NCI-H69 (cell line): ENCODE measurements at places on chromosomes 3 and 15.
A peak's percentile ranks its signal among the peaks of the same experiment; 100 is the strongest.

GRCh38 chr15:60264566-60264965 lies 133.2 kb downstream of the ANXA2 start:
- no peak for DNase-seq

GRCh38 chr15:28165791-28166190 lies 66.7 kb upstream of the OCA2 start:
- DNase-seq, result no peak

GRCh38 chr3:66418475-66418931 lies 82.3 kb downstream of the LRIG1 start:
- DNase-seq, result no peak

DNA sequence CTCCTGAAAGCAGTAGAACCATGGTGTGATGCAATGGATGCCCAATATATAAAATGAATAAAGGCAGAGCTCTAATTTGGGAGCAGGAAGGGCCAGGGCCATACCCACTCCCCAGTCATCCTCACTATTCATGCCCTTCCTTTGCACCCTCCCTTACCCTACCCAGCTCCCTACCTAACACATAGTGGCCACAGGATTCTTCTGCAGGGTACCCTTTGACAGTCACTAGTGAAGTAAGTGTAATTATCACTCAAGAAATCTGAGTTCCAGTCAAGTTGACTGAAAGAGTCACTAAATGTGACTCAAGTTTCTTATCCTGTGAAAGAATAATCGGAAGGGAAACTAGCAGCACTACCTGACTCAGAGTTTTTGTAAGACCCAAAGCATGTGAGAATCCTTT lies 69.2 kb downstream of the RASA2 start:
- DNase-seq, result no peak

- DNase-seq, result no peak
Observed at GRCh38 chr3:18546632-18547031, 121.5 kb upstream of the SATB1 start.

GRCh38 chr15:37819191-37819590 lies 115.2 kb upstream of the TMCO5A start:
- no peak for DNase-seq

DNA sequence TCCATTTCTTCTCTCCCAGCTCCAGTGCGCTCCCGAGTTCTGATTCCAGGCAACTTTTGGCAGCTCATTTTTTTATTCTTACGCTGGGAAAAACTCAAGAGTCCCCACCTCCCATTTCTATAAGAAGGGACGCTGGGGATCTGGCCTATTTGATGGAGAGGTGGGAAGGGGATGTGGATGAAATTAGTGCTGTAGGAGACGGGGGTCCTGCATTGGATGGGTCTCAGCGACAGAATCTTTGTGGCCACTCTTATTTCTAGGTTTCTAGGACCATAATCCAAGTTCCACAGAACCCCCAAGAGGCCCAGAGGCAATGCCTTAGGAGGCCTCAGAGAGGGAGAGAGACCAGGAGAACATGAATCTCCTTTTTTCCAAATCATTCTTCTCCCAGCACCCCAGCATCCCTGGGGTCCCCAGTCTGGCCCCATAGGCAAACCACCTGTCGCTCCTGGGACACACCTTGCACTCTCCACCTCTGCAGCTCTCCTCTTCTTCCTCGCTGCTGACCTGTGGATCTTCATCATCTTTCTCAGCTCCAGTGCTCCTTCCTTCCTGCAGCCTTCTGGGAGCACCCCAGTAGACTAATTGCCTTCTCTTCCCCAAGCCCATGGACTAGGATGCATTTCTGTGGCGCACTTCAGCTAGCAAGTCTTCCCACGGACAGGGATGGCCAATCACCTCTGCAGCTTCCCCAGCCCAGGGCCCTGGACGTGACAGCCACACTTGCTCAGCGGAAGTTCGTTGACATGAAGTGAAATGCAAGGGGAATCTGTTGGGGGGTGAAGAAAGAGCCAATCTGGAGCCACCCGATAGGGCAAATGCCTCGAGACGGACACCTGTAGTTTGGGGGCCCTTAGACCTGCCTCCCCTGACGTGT lies 100.1 kb upstream of the ALDH1A3 start:
- DNase-seq, result no peak

DNA sequence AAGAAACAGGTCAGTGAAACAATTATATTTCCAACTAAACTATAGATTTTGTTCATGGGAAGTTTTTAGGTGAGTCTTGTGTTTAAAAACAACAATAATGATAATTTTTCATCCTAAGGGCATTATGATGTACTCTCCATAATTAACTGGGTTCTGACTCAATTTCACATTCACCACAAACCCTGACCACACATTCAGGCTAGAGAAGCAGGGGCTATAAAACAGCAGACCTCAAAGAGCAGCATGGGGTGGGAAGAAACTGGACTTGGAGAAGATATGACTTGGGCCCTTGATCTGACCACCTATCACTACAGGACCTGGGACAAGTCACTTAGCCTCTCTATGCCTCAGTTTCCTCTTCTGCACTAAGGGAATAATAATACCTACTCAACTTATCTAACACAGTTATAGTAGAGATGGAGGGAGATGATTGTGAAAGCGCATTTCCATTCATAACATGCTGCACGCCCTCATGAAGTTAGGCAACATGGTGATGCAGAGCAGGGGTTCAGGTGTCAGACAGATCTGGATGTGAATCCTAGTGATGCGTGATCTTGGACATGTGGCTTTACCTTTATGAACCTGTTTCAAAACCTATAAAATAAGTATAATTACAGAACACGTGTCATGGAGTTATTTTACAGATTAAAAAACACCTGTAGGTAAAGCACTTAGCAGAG lies 63.0 kb upstream of the ACP3 start:
- DNase-seq, result no peak

- DNase-seq, result no peak
Observed at GRCh38 chr3:197222937-197223370, 75.5 kb downstream of the DLG1 start.

DNA sequence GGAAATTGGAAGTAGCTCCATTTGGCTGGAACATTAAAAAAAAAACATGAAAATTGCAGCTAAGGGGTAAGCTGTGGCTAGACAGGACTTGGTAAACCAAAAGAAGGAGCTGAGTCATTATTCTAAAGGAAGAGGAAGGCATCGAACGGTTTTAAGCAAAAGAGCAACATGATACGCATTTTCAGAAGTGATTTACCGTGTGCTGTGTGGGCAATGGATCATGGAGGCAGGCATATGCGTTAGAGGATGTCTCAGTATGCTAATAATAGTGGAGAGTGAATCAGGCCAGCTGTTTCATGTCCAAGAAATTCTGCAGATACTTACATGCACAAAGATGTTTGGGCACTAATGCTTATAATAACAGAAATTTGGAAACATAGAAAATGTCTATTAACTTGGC lies 409.1 kb upstream of the ATP11B start:
- peak; percentile 43 for DNase-seq

DNA sequence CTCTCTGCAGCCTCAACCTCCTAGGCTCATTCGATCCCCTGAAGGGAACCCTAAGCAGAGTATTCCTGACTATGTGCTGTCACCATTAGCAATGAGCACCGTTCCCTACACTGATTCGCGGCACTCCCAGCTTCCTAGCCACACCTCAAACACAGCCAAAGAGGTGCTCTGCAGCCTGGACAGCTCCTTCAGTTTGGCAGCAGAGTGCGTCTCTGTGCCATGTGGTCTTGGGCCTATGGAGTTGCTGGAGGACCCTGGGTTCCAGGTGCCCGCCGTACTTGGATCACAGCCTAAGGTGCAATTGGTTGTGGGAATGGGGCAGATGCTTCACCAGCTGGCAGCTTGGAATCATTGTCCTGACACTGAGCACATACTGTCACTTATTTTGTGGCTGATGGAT lies 17.3 kb upstream of the IL12A start:
- no peak for DNase-seq

- DNase-seq, result no peak
Observed at GRCh38 chr15:60221356-60221755, 176.4 kb downstream of the ANXA2 start.

DNA sequence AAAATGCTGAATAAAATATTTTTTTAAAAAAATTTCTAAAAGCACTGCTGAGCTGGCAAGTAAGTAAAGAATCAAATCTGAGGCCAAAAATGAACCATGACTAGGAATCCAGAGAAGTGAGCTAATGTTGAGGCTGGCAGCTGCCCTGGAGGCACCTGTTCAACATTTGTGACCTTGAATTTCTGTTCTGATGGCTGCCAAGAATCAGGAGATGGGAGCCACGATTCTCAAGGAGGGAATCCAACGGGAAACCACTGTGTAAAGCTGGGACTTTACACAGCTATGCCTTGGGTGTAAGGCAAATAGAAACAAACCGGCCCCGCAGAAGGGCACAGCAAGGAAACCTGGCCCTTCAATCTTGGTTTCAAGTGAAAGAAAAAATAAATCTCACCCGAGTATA lies 22.7 kb downstream of the HEG1 start:
- DNase-seq, result no peak

GRCh38 chr3:159857840-159858239 lies 130.8 kb upstream of the IL12A start:
- DNase-seq, result no peak

DNA sequence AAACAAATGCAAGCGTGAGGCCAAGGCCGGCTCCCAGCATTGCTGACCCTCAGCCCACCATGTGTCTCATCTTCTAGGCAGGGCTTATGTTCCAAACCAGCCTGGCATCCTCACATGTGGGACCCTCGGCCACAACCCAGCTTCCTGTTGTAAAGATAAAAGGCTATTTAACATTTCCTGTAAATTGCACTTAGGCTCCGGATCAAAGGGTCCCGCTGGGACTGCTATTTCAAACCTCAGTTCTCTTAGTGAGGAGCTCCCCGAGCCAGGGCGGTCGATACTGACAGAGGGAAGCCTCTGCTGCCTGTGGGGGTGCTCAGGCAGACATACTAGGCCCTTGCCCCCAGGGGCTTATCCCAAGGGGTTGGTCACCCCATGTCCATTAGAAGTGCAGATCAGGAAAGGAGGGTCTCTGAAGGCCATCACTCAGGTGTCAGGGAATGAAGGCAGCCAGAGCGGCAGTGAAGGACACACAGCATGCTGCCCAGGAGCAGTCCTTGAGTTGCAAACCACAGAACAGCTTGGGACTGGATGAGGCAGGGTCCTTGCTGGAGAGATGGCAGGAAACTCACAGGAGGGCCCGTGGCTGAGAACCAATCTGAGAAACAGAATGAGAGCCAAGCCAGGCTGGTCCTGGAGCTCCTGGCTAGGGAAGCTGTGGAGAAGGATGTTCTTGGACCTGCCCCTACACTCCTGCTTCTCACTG lies 239.9 kb downstream of the TLE3 start:
- no peak for DNase-seq

DNA sequence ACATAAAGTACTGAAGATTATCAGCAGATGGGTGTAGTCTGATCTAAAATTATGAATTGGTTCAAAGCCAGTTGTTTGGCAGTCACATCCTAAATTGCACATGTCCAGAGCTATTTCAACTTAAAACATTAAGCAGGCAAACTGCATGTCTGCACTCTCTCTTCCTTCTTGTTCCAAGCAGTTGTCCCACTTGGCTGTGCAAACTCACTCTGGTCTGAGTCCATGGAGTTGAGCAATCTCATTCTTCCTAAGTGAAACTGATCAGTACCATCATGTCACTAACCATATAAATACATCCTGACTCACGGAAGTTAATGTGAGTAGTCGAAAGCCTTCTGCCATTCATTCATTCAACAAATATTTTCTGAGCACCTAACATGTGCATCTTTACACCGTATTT lies 353.0 kb downstream of the ROBO1 start:
- no peak for DNase-seq

DNA sequence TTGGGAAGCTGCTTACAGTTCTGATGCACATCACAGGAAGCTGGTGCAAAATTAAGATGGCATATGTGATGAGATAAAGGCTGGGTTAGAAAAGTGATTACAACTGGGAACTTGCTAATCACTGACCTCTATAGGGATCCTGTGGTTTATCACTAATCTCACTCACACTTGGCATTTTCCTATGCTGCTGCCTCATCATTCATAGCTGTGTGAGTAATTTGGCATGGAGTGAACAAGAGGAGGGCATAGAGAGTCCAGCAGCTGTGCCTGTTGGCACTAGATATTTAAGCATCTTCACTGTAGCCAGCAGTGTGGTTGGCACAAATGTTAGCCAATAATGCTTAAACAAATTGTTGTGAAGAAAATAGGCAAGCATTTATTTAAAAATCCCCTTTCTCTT lies 217.7 kb upstream of the CGNL1 start:
- DNase-seq, result peak; percentile 87

DNA sequence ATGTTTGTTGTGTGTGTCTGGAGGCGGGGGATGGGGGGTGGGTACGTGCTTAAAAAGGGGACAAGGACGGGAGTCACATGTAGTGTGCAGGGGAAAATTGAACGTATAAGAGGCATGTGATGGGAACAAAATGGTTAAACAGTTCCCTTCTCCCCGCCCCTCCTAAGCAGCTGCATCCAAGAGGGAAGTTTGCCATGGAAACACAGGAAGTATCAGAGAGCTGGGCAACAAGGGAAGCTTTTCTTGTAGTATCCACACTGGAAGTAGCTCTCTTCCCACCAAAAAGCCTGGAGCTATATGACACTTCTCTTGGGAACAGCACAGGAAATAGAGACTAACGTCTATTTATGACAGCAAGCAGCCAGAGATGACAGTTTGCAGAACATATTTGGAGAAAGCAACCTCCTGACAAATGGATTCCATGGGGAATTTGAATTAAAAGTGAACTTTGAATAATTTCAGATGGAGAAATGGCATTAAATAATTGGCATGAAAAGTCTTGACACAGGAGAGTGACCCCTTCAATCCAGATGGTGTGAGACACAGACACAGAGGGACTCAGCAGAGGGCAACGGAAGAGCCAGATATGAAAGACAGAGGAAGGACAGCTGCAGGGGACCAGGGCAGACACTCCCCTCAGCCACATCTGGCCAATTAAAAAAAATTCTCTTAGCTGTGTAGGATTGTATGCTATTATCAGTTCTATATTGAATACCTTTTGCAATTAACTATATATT lies 294.2 kb upstream of the TBL1XR1 start:
- peak; percentile 83 for DNase-seq

DNA sequence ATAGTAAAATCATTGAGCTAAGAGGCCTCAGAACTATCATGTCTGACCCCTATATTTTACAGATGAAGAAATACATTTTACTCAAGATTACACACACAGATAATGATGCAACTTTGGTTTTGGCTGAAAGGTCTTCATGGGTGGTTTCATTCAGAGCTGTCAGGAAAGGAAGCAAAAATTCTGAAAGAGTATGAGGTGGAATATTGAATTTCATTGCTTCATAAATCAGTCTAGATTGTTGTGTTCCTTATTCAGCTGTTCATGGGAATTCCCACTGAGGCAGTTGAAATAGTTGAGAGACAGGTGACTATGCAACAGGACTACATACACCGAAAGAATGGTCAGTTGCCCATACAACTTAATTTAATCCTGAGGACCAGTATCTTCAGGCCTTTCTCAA lies 39.4 kb downstream of the CD200 start:
- DNase-seq, result no peak

DNA sequence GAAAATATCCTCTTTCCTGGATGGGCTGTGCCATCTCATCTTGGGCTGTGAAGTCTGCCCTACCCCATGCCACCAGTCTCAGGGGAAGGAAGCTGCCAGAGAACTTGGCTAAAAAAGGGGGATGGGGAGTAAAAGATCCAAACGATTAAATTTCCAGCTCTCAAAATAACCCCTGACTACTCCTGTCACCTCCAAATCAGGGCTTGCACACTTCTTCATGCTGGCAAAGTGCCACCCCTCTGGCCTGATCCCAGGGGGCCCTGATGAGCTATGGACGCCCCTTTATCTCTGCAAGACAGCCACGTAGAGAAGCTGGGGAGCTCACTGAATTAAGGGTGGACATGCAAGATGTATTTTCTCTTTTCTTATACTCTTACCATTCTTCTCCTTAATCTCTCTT lies 1.2 kb upstream of the MLF1 start:
- DNase-seq, result no peak

- DNase-seq, result peak; percentile 1
Observed at GRCh38 chr15:85603703-85604102, 191.0 kb downstream of the KLHL25 start.

GRCh38 chr3:118948146-118948545 lies 86.5 kb downstream of the IGSF11 start:
- no peak for DNase-seq
